ENCODE measurements at places on chromosomes 13 and 19.
A peak's percentile ranks its signal among the peaks of the same experiment; 100 is the strongest.

DNA sequence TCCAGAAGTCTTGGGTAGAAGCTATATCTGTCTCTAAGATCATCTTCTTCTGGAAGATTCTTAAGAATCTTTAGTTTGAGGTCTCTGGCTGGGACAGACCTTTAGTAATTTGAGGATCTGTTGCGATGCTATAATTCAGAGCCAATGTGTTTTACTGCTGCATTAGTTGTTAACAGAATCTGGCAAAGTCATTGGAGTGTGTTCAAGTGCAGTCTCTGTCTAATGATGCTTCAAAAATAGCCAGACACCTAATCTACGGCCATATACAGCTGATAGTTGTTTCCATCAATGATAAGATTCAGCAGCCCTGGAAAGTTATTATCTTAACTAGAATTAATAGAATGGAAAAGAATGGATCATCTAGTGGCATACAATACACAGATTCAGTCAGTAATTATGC, 72.6 kb downstream of the CDK8 start:
- DNase-seq = no peak

- DNase-seq = no peak
These were observed 27.7 kb downstream of the MLLT1 start for GRCh38 chr19:6252066-6252465.

DNA sequence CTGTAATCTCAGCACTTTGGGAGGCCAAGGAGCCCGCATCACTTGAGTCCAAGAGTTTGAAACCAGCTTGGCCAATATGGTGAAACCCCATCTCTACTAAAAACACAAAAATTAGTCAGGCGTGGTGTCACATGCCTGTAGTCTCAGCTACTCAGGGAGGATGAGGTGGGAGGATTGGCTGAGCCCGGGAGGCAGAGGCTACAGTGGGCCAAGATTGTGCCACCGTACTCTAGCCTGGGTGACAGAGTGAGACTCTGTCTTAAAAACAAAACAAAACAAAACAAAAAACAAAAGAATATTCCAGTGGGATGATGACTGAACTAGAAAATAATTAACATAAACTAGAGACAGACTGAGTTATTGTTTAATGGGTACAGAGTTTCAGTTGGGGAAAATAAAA, 81.7 kb upstream of the ABCC4 start:
- DNase-seq = no peak

GRCh38 chr13:110479648-110480047, 81.9 kb downstream of the RAB20 start:
- no peak for DNase-seq

DNA sequence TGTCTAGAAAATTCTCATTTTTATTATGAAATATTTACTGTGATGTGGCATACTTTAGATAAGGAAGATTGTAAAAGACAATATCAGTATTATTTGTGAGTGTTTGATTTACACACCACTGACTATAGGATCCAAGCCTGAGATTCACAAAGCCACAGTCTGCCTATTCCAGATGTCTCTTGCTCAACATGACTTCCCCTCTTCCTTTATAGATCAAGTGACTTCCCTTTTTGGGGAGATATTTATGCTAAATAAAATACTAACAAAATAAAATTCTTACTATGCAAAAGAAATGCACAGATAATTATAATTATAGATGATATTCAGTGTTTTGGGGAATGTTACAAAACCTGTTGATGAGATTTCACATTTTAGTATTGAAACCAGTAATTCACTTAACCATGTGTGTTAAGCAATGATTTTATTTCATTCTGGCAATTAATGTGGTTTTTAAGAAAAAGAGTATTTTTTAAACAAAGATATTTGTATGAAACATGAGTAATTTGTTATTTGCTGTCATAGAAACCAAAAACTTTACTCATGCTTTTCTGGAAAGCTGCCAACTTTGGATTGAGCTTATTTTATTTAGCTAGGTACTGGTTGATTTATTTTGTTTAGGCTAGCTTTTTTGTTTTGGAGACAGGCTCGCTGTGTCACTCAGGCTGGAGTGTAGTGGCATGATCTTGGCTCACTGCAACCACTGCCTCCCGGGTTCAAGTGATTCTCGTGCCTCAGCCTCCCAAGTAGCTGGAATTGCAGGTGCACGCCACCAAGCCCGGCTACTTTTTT, 13.7 kb upstream of the GPR183 start:
- peak; percentile 98 for DNase-seq

- DNase-seq = no peak
These were observed 306.4 kb upstream of the ARGLU1 start for GRCh38 chr13:106874323-106874722.

DNA sequence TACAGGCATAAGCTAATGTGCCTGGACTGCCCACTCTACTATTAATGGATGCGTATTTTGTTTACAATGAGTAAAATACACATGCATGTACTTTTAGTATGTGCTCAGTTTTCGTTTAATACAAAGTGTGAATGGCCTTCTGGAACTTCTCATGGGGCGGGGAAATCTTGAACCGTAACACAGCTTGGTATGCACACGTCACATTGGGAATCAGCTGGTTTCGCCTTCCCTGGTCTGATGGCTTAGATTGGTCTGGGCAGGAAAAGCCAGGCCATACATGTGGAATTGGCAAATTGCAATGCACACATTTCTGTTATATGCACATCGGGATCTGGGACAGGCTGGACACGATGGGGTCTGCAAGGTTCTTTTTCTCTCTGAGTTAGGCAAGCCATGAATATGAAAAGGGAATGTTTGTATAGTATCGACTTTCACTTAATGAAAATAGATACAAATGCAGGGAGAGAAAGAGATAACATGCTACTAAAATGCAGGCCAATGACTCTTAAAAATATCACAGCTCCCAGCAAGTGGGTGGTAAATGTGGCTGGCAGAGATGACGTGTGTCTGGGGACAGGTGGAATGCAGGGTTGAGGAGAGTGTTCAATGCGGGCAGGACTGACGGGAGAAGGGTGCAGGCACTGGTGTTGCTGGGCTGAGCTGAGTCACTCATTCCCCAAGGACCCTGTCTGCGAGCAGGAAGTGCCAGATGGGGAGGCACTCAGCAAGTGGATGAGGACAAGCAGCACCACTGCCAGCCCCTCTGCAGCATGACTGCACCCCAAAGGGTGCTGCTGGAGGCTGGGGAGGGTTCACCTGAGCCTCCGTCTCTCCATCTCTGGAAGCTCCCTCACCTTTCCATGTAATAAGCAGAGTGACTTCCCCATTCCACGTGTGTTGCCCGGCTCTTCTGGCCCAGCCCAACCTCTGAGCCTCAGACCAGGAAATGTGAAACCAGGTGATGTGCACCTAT, 204.0 kb upstream of the GPR12 start:
- DNase-seq = no peak

DNA sequence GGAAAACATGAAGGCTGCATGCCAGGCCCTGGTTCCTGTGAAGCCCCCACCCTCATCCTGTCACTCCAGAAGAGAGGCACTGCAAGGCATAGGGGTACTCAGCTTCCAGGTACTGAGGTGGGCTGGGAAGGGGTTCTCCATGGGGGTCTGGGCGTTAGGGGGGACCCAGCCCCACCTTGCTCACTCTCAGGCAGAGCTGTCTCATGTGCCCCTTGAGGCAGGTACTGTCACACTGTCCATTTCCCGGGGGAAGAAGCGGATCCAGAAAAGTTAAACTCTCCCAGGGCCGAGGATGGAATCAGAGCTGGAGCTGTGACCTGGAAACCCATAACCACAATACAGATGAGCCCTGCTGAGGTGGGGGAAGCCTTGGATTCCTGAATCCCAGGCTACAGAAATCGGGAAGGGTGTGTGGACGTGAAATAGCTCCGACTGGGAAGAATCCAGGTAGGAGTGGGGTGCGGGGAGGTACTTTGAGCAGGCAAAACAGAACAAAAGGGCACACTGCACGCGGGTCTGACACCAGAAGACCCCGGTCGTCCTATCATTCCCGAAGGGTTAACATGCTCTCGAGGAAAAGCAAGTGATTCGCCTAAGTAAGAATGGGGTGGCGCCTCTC, 540 bp upstream of the USE1 start:
- no peak for DNase-seq

All from glomerular endothelial cell (primary cell).